IMR-90 (cell line): ENCODE measurements at places on chromosomes 2 and 18. TPM values are rescaled to one million over a fixed set of nuclear protein-coding genes. Genes with fewer than 3 reads are reported as not detected.

DNA sequence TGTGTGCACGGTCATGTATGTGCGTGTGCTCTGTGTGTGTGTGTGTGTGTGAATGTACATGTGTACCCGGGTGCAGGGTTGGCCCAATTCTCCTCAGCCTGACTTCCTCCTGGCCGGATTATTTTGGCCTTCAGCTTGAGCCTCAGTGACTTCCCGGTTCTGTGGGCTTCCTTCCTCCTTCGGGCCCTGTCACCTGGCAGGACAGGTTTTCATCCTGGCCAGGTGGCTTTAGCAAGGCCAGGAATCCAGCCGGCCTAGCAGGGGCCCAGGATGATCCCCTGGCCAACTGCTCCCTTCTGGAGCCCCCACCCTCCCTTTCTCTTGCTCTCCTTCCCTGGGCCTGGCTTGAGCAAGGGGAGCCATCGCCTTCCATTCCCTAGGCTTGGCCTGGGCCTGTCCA is 140.5 kb downstream of the INHBB start:
- no peaks in the 10 kb centered on the region for H3K4me1 ChIP-seq
- peaks cover 66% of the 10 kb centered on the region for H3K27me3 ChIP-seq
- H3K27ac ChIP-seq: no peak overlapping the region
- no peak for DNase-seq
- no peaks in the 10 kb centered on the region for H3K36me3 ChIP-seq

DNA sequence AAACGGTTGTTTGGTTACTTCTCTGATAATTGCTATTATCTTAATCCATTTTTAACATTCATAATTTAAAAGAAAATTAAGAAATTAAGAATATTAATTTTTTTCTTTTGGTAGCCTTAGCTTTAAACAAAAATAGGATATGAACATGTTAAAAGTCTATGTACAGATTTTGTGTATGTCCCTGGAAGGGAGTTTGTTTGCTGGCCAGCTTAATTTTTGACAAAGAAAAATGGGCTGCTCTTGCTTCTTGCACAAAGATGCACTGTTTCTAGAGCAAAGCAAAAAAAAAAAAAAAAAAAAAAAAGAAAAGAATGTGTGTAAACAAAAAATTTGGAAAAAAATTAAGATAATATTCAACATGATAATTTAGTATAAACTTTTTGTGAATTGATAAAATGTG is 1.3 kb downstream of the RFTN2 start:
- peaks cover 6% of the 10 kb centered on the region for H3K4me1 ChIP-seq
- no peak for DNase-seq
- H3K4me3 ChIP-seq: no peak overlapping the region; the same call in 1 of the 2 replicates
- no peaks in the 10 kb centered on the region for H3K36me3 ChIP-seq

DNA sequence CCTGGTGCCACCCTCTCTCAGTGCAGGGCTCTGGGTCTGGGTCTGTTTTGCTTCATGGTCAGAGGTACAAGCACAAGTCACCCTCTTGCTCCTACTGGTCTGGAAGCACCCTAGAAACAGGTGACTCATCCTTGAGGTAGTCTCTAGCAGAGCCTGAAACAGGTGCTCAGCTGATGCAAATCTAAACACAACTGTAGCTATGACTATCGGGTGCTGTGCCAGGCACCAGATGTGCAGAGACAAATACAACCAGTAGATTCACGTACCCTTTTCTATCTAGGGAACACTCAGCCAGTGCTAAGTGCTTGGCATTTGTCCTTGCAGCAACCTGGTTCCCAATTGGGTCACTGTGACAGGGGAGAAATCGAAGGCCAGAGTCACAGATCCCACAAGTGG is 140.9 kb upstream of the MYCN start:
- H3K27me3 ChIP-seq: no peaks in the 10 kb centered on the region
- no peaks in the 10 kb centered on the region for H3K36me3 ChIP-seq
- H3K4me3 ChIP-seq: no peak overlapping the region
- H3K27ac ChIP-seq: no peak overlapping the region
- DNase-seq: no peak
- no peaks in the 10 kb centered on the region for H3K4me1 ChIP-seq

DNA sequence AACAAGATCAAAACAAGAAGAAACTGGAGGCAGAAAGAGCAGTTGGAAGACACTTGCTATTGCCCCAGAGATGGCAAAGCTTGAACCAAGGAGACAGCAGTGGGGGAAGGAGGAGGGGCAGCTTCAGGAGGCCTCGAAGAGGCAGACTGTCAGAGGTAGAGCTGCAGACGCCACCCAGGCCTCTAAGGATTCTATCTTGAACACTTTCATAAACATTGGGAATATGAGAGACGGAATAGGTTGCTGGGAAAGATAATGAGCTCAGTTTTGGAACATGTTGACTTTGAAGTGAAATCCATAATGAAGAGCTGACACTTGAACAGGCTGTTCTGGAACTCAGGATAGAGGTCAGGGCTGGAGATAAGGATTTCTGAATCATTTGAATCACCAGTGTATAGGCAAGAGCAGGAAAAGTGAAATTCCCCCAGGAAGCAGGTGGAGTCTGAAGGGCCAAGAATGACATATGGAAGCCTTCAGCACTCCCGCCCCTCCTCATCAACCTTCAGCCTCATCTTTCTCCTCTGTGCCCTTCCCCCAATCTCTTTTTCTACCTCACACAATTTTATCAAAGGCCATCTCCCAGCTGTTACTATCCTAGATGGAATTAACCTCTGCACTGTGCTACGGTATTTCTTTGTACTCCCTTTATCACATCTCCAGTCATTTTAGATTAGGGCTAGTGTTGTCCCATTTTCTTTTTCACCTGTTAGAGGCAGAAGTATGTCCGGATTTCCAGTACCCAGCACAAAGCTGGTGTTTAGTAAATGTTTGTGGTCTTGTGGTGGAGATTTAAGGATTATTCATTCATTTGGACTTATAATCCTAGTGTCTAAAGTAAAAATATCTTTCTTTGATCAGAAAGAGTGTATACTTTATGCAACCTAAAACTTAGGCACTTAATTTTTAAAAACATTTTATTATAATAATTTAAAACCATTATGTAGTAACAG is 47.5 kb upstream of the RTN4 start:
- no peaks in the 10 kb centered on the region for H3K27me3 ChIP-seq
- H3K36me3 ChIP-seq: no peaks in the 10 kb centered on the region
- no peak overlapping the region for H3K4me3 ChIP-seq
- H3K27ac ChIP-seq: peak overlapping the region; percentile 68
- peaks cover 34% of the 10 kb centered on the region for H3K4me1 ChIP-seq

- no peaks in the 10 kb centered on the region for H3K36me3 ChIP-seq
- no peaks in the 10 kb centered on the region for H3K27me3 ChIP-seq
- H3K27ac ChIP-seq: no peak overlapping the region
- H3K4me3 ChIP-seq: no peak overlapping the region
- peaks cover 14% of the 10 kb centered on the region for H3K4me1 ChIP-seq
Observed at GRCh38 chr18:25827228-25827627, 263.2 kb downstream of the SS18 start.

DNA sequence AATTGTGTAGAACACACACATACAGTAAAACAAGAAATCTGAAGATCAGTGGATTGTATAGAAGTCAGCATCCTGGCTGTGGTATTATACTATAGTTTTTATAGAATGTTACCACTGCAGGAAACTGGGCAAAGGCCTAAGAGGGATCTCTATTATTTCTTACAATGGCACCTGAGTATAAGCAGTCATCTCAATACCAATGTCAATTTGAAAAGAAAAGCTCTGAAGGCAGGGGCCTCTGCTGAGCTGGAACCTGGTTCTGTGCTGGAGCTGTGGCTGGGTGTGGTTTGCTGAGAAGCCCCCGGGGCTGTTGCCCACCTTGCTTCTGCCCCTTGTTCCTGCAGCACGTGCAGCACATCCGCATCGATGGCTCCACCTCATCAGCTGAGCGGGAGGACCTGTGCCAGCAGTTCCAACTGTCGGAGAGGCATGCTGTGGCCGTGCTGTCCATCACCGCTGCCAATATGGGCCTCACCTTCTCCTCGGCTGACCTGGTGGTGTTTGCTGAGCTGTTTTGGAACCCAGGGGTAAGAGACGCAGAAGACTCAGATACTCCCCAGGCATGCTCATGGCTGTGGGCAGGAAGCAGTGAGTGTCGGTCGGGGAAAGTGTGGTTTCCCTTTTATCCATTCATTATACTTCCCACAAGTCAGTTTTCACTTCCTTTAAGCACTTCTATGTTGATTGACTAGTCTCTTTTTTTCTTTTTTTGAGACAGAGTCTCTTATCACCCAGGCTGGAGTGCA is 23.5 kb upstream of the RPL37A start:
- no peak for DNase-seq
- no peaks in the 10 kb centered on the region for H3K27me3 ChIP-seq
- no peak overlapping the region for H3K4me3 ChIP-seq

DNA sequence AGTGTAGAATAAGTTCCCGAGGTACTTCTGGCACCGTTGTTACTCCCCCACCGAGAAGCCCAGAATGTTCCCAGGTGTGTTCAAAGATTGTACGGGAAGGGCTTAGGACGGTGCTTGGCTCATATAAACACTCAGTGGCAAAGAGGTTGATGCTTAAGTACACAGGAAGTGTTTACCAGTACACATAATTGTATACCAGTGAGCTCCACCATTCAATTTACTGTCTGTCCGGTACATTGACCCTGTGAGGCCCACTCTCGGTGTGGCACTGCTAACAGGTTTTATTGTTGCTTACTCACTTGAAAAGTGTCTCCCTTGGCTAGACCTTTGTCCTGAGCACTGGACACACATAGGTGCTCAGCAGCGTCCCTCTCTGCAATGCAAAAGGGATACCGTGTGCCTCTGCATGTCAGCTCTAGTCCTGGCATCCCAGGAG is 191.0 kb downstream of the NEDD4L start:
- no peak overlapping the region for H3K27ac ChIP-seq
- no peak overlapping the region for H3K4me3 ChIP-seq
- H3K27me3 ChIP-seq: no peaks in the 10 kb centered on the region

DNA sequence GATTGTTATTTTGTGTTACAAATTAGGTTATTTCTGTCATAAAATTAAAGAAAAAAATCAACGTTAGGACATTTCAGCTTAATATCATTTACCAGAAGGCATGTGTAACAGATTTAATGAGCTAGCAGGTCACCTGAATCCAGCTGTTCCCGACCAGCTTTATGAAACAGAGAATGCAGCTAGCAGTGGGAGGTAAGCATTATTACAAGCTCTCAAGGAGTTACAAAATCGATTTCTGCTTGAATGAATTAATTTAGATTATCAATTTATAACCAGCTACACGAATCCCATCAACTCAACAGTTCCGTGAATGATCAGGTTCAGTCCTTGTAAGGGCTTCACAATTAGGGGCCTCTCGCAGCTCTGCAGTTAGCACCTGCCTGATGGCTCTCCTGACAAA is 211.9 kb downstream of the PTGR3 start:
- no peak overlapping the region for H3K27ac ChIP-seq
- no peak for DNase-seq
- peaks cover 6% of the 10 kb centered on the region for H3K4me1 ChIP-seq
- no peak overlapping the region for H3K4me3 ChIP-seq
- no peaks in the 10 kb centered on the region for H3K27me3 ChIP-seq
- no peaks in the 10 kb centered on the region for H3K36me3 ChIP-seq

DNA sequence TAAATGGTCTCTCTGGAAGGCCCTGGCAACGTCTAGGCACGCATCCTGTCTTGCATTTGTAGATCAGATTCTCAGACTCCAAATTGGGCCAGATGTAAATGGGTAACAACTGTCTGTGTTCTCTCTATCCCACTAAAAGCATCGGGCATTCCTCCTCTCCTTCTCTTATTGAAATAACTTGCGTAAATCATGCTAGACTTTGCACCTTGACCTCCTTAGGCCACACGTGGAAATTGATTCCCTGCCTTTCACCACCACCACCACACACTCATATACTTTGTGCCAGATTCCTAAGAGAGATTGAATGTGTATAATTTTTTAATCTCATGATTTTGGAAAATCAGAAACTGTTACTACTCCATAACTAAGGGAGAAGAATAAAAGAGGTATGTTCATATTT is 21.3 kb downstream of the MAPRE3 start:
- H3K4me1 ChIP-seq: peaks cover 4% of the 10 kb centered on the region; the same call in 1 of the 2 replicates
- H3K27me3 ChIP-seq: no peaks in the 10 kb centered on the region
- H3K36me3 ChIP-seq: no peaks in the 10 kb centered on the region
- no peak overlapping the region for H3K27ac ChIP-seq
- DNase-seq: no peak

- no peaks in the 10 kb centered on the region for H3K27me3 ChIP-seq
- H3K4me3 ChIP-seq: no peak overlapping the region
- no peak overlapping the region for H3K27ac ChIP-seq
- no peaks in the 10 kb centered on the region for H3K4me1 ChIP-seq
- DNase-seq: no peak
- no peaks in the 10 kb centered on the region for H3K36me3 ChIP-seq
Observed at GRCh38 chr2:130766711-130767407, 11.5 kb downstream of the AMER3 start.

DNA sequence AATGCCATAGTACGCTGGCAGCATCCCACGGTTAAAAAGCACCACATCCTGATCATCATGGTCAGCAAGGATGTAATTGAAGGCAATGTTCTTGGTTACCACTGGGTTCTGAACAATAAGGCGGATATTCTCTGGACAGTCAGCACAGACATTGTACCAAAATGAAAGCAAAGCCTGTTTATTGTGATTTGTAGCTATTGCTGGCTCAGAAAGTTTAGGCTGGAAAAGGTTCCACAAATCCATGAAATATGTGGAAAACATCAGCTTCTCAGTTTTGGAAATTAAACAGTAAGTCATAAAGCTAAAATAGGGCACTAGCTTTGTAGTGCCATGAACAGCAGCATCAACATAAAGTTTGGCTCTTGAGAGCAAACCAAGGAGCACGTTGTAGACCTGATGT is 52.2 kb downstream of the C2orf74 start:
- no peak overlapping the region for H3K27ac ChIP-seq
- H3K4me1 ChIP-seq: peaks cover 6% of the 10 kb centered on the region
- no peak overlapping the region for H3K4me3 ChIP-seq
- peaks cover 18% of the 10 kb centered on the region for H3K36me3 ChIP-seq
- no peak for DNase-seq
- no peaks in the 10 kb centered on the region for H3K27me3 ChIP-seq

- no peaks in the 10 kb centered on the region; the same call in none of the 2 replicates for H3K27me3 ChIP-seq
- no peak overlapping the region for H3K27ac ChIP-seq
- H3K36me3 ChIP-seq: no peaks in the 10 kb centered on the region
- DNase-seq: no peak
Observed at GRCh38 chr2:152071092-152071491, 27.8 kb downstream of the CACNB4 start.

GRCh38 chr2:233756429-233757081 is 3.5 kb upstream of the UGT1A1 start:
- H3K36me3 ChIP-seq: no peaks in the 10 kb centered on the region
- DNase-seq: no peak
- peaks cover 3% of the 10 kb centered on the region for H3K4me1 ChIP-seq
- no peak overlapping the region for H3K4me3 ChIP-seq
- H3K27me3 ChIP-seq: no peaks in the 10 kb centered on the region

GRCh38 chr2:166487171-166487570 is 6.9 kb downstream of the SCN7A start:
- H3K27ac ChIP-seq: no peak overlapping the region
- H3K27me3 ChIP-seq: no peaks in the 10 kb centered on the region; the same call in 1 of the 2 replicates
- DNase-seq: no peak
- H3K36me3 ChIP-seq: no peaks in the 10 kb centered on the region; the same call in 1 of the 2 replicates
- no peak overlapping the region for H3K4me3 ChIP-seq
- no peaks in the 10 kb centered on the region for H3K4me1 ChIP-seq

DUSP19 gene
- total RNA-seq: 1.4 and 2.5 TPM in 2 replicates

CIB4 gene
- total RNA-seq: not detected in 2 replicates

GALM gene
- 16.4 and 24.2 TPM in 2 replicates for total RNA-seq

CAPN14 gene
- total RNA-seq: under 0.01 TPM in 2 replicates

LBX2 gene
- total RNA-seq: 0.18 and 0.56 TPM in 2 replicates

TUBB8B gene
- total RNA-seq: not detected in 2 replicates

HNMT gene
- total RNA-seq: 12.2 and 14.2 TPM in 2 replicates

MAL gene
- total RNA-seq: not detected in 2 replicates

HOXD4 gene
- total RNA-seq: not detected in 2 replicates

KCNK3 gene
- total RNA-seq: under 0.01 TPM in 2 replicates

IL1F10 gene
- total RNA-seq: not detected in 2 replicates

TBR1 gene
- not detected in 2 replicates for total RNA-seq

RAB6D gene
- total RNA-seq: not detected in 2 replicates

TEKT4 gene
- total RNA-seq: not detected in 2 replicates

FAM237A gene
- total RNA-seq: not detected in 2 replicates
